ENCODE measurements at places on chromosomes 2 and 18.
A peak's percentile ranks its signal among the peaks of the same experiment; 100 is the strongest.

GRCh38 chr18:78742218-78742745, 237.3 kb upstream of the SALL3 start:
- no peak for ATAC-seq

GRCh38 chr2:135563793-135564192, 32.5 kb downstream of the R3HDM1 start:
- peak; percentile 53 for ATAC-seq

DNA sequence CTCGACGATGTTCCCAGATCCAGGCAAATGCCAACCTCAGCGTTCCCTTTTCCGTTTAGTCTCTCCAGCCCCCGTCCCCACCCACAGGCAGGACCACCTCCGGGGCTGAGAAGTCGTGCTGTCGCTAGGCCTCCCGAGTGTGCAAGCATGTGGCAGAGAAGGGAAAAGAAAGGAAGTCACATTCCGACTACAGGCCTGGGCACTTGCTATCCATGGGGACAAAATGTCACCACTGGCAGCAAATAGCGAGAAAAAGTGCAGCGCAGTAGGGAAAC, 420 bp downstream of the PIGN start:
- ATAC-seq = no peak

DNA sequence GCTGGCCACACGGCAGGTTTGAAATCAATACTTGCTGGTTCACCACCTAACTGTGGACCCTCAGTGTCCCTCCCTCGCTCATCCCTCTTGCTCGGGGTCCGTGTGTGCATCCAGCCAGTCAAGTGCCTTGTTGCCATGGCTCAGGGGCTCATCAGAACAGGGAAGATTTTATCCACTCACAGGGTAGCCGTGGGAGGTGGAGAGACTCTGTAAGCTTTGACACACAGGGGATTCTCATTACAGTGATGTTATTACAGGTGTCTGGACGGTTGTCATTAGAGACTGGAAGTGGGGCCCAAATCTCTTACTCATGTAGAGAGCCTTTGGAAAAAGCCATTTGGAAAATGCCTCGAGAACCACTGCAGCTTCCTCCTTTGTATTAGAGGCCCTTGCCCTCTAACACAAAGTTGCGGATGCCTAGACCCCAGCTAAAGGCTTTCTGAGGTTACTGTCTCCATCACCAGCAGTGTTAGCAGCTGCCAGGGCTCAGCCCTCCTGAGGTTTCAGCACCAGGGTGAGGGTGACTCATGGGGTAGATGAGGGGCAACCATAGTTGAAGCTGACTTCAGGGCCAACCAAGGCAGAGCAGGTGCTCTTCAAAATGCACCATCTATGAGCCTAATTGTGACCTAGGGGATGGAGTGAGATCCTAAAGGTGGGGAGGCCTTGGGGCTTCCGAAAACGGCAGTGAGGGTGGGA, 195.6 kb downstream of the CLIP4 start:
- no peak for ATAC-seq

GRCh38 chr2:108612153-108612513, 77.9 kb downstream of the LIMS1 start:
- peak; percentile 61 for ATAC-seq

DNA sequence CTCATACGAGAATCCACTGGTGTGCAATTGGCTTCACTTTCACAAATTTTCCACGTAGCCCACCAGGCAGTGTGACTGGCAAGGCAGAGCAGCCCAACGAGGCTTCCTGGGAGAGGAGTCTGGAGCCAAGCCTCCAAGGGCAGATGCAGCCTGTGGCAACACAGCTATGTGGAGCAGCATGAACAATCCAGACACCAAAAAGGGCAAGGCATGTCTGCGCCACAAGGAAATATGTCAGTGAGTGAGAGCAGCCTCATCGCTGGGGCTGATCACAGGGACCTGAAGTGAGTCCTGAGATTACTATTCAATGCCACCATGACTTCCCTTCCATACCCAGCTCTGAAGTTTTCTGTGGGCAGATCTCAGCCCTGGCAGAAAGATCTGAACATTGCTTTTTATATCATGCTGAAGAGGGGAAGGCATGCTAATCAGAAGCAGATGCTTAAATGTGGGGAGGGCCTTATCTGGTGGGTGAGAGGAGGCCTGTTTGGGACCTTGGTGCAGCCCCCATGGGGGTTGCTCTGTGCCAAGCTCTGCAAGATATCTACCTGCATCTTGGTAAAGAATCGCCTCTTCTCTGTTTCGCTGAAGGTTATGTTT, 40.0 kb upstream of the PUM2 start:
- ATAC-seq = no peak

GRCh38 chr2:98155291-98155690, 68.3 kb downstream of the VWA3B start:
- ATAC-seq = no peak

DNA sequence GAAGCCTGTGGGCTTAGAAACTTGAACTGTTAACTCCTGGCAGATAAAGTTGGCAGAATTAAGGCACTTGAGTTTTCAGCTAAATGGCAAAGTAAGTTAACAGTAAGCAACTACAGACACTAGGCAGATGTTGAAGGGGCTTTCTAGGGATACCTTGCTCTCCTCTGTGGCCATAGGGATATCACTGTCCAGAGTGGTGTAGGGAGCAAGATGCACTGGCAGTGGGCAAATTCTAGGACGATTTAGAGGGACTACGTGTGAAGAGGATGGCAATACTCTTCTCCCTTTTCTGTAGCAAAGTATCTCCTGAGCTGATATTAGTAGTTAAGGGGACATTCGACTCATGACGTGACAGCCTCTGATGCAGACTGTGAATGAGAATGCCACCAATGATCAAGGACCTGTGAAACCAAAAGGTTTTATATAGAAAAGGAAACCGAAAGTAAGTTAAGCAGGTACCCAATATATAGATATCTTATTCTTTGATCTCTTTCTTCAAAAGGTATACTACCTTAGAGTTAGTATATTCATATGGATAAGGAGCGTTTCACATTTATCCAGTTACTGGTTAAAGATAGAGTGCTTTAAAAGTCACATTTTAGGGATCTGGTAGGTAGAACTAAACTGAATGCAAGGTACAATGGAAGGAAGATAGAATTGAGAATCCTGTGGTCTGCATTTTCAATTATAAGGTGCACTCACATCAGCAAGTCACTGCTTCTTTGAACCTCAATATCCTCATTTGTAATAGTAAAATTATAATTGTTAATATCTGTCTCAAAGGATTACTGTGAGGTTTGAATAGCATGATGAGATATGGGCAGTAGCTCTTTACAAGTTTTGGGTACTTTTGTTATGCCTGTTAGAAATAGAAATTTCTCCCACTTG, 106.4 kb downstream of the KCNH7 start:
- ATAC-seq = peak; percentile 36

DNA sequence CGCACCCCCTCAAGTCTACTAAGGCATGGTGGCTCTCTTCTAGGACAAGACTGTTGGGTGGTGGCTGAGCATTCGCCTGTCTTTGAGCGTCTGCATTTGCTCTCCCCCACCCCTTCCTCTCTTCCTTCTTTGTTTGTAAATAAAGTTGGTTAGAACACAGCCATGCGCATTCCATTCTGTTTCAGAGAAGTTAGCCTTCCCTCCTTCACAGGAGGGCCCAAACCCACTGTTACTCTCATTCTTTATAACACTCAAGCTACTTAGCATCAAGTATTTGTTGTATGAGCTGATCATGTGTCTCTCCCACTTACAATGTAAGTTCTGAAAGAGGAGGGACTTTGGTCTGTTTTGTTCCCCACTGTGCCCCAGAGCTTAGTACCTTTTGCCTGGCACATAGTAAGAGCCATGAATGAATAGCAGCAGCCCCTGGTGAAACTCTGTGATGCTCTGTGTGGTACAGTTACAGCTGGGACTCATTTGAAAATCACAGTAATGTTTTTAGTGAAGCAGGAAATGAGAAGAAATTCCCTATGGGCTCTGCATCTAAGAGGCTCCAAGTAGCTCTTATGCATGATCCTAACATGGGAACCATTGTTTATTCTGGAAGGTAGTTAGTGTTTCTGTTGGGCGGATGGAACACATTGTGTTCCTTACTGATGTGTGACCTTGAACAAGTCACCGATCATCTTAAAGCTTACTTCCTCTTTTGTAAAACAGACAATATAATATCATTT, 7.7 kb downstream of the MGAT5 start:
- ATAC-seq = peak; percentile 27

DNA sequence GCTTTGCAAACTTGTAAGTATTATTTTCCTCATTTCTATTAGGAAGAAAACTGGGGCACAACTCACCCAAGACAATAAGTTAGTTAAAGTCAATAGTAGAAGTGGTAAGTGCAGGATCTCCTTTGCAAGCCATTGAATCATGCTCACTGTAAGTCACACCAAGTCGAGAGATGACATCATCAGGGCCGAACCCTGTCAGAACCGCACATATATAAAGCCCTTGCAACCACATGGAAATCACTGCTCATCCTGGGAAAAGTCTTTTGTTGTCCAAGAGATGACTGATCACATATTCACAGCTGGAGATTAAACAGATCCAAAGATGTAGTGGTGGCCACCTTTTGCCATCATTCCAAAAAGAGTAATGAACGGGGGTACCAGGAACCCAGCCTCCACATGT, 484.8 kb upstream of the ID2 start:
- ATAC-seq = no peak

GRCh38 chr18:9067823-9068222, 34.7 kb upstream of the NDUFV2 start:
- no peak for ATAC-seq

GRCh38 chr2:64996871-64997307, 7.7 kb downstream of the SLC1A4 start:
- no peak for ATAC-seq

DNA sequence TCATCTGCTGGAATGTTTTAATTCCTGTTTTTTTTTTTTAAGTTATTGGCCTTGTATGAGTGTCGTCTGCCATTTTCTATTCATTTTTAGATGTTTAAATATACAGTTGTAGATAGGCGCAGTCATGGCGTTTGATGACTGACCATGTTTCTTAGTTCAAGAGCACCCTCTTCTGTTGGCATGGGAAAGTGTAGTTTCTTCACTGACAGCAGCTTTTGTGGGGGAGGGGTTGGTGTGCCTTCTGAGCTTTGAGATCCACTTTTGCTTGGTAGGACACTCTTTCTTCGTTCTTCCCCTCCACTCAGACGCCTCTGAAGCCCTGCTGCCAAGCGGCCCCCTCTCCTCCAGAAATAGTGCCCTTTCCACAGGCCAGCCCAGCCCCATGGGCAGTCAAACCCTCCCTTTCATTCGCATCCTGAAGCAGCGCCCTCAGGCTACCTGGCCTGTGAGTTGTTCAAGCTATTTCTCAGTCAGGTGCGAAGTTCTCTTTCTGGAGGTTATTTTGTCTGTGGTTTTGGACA, 492.0 kb downstream of the TNS1 start:
- no peak for ATAC-seq

DNA sequence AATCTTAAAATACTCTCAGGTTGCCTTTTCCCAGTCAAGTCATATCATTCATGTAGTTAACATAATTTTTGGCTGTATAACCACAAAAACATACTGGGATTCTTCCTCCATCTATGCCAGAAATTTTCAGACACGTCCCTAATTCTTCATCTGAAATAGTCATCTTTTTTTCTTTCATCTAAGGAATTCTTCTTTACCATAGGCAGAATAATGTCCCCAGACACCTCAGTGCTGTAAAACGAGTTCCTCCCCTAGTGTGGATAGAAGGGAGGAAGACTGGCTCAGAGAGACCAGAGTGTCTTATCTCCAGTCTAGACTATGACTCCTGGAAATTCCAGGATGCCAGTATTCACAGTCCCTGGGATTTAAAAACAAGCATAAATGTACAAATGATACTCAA, 127.8 kb downstream of the MREG start:
- ATAC-seq = no peak

- ATAC-seq = peak; percentile 67
These were observed 103.7 kb upstream of the UGP2 start for GRCh38 chr2:63738019-63738418.

- no peak for ATAC-seq
These were observed 324.9 kb downstream of the CCDC85A start for GRCh38 chr2:56508662-56509061.

- no peak for ATAC-seq
These were observed 32.1 kb upstream of the RHOB start for GRCh38 chr2:20414806-20415205.

GRCh38 chr2:86281066-86281700, 56.2 kb downstream of the REEP1 start:
- ATAC-seq = no peak

DNA sequence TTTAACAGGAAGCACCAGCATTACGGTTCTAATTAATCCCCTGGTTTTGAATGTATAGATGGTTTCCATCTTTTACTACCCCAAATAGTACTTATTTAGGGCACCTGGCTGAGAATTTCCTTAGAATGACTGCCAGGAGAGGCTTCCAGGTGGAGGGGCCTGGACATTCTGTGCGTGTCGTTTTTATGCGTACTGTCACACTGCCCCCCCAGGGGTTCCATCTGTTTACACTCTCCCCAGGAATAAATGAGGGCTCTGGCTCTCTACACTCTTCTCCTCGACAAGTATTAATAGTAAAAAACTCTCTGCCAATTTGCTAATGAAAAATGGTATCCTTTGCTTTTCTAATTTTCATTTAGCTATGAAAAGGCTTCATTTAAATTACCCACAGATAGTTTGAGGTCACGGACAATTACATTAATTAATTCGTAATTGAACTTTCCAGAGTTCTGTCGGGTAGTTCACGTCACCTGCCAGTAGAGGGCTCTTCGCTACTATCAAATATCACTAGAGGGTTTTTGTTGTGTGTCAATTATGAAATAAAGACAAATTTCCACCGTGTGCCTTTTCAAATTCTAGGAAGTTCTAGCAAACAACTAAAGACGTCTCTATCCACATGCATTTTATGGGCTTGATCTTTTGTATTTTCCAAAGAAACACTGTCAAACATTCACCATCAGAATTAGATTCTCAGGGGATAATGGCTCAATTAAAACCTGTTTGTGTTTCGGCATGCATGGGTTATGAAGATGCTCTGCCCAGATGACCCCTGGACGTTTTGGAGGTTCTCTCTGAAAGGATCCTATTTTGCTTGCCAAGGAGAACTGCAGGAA, 88.8 kb upstream of the ASB18 start:
- no peak for ATAC-seq

GRCh38 chr2:223601932-223602666, at the start of gene SCG2:
TSS of gene SCG2 (minus strand) at chr2:223602361. CDS start at chr2:223599282, 3,079 bp downstream.
- ATAC-seq = peak; percentile 48

- ATAC-seq = no peak
These were observed 615.6 kb upstream of the SOX11 start for GRCh38 chr2:5076599-5076998.

GRCh38 chr18:28961669-28962228, 784.8 kb upstream of the CDH2 start:
- no peak for ATAC-seq
